ENCODE measurements at places on chromosomes 7 and 10.

DNA sequence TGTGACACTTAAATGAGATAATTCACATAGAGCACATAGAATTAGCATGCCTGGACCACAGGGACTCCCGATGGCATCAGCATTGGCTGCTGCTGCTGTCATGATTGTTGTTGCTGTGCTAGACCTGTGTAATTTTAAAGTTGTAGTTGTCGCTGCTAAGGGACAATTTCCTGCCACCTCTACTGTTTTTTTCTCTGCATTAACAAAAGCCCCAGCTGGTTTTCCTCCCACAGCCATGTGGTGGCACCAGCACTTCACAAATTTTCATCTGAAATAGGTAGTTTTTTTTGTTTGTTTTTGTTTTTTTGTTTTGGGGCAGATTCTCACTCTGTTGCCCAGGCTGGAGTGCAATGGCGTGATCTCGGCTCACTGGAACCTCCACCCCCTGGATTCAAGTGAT lies 25.4 kb upstream of the PRXL2A start:
- DNase-seq = peak; percentile 63

DNA sequence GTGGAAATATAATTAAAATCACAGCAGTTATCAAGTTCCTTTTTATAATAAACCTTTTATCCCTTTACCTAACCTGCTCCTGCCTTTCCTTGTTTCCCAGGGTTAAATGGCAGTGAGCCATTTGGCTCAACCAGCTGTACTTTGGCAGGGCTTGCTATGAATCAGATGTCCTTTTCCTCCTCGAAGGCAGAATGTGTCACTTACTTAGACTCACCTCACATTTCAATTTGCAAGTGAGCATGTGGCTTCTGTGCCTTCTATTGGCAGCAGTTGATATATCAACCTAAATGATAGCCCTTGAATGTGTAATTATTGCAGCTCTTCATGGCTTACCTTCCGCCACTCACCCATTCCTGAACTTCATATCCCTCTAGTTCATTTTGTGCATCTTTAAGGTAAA lies 301.7 kb downstream of the CSTF2T start:
- no peak for DNase-seq

DNA sequence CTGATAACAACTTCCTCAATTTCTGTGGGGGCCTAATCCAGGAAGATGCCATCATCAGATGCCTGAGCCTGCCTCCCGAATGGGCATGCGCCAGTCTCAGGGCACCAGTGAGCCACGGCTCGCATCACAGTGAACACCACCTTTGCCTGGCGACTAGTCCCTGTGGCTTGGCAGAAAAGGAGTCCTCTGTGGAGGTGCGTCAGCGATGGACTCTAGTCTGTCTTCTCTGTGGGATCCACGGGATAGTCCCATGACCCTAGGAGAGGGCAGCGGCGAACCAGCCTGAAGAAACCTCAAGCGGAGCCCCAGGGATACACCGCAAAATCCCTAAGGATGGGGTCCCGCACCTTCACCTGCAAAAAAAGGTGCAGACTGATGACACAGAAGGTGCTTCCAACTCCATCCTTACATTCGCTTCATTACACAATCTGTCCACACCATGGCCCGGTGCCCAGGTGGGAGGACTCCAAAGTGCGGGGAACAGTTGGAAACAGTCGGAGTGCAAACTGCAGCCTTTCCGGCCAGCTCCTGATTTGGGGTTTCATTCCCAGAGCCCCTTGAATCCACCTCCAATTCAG lies 35.1 kb upstream of the ZNF273 start:
- no peak for DNase-seq

DNA sequence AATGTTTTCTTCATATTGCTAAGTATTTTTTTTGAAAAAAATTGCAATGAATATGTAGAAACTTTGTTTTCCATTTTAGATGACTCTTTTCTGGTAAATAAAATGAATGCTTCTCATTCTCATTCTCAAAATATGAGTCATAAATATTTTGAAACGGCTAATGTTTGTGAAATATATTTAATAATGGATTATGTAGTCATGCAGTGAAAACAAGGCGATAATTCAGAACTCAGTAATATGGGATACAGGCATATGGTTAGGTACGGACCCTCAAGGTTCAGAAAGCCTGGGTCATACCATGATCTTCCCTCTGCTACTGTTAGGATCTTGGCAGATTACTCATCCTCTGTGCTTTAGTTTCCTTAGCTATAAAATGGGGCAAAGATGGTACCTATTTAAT lies 46.2 kb upstream of the SLC39A12 start:
- DNase-seq = no peak

GRCh38 chr7:143458263-143458662 lies 15.0 kb downstream of the TAS2R60 start:
- no peak for DNase-seq

Data from CD4-positive, alpha-beta T cell treated with Interleukin-10 for 1 hour (primary cell).